Stimulated activated CD4-positive, alpha-beta T cell treated with anti-CD3 and anti-CD28 coated beads, Interleukin-15, amount 100 ng/mL, for 48 hours (primary cell): ENCODE measurements at places on chromosomes 7 and 10.
A peak's percentile ranks its signal among the peaks of the same experiment; 100 is the strongest.

DNA sequence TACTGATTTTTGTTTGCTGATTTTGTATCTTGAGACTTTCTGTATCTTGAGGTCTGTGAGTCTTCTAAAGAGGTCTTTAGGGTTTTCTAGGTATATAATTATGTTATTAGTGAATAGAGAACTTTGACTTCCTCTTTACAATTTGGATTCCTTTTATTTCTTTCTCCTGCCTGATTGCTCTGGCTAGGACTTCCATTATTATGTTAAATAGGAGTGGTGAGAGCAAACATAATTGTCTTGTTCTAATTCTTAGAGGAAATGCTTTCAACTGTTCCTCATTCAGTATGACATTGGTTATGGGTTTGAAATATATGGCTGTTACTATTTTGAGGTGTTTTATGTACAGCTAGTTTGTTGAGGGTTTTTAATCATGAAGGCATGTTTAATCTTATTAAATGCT, 308.0 kb upstream of the TEX47 start:
- no peak for DNase-seq

- peak; percentile 38 for DNase-seq
Observed at GRCh38 chr7:23531050-23531793, 559 bp downstream of the TRA2A start.

DNA sequence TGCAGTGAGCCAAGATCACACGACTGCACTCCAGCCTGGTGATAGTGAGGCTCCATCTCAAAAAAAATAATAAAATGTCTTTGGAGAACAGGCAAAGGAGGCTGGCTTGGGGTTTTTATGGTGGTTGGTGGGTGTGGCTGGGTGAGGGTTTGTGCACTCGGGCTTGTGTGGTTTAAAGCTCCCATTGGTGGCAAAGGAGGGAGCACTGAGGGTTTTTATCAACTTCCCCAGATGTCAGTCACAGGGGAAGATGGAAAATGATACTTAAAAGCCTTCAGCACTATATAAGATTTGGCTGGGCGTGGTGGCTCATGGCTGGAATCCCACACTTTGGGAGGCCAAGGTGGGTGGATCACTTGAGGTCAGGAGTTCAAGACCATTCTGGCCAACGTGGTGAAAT, 16.3 kb upstream of the RNF216 start:
- DNase-seq, result no peak

DNA sequence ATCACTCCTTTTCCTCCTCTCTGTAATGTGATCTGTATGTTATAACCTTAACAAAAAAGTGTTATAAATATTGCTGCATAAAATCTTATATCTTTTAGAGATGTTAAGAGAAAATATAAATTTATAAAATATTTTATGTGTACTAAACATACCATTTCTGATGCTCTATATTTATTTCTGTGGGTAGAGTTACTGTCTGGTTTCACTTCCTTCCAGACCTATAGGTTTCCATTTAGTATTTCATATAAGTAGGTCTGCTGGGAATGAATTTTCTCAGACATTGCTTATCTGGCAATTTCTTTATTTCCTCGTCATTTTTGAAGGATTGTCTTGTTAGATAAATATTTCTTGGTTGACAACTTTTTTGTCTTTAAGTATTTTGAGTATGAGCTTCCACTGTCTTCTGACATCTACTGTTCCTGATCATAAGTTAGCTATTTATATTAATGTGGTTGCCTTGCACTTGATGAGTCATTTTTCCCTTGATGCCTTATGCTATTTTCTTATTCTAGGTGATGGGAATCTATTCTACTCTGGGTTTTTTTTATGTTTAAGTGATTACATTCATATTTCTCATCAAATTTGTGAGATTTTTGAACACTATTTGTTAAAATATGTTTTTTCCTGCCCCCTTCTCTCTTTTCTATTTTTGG, 11.2 kb upstream of the THSD7A start:
- no peak for DNase-seq

- no peak for DNase-seq
Observed at GRCh38 chr10:29249018-29249417, 39.9 kb upstream of the LYZL1 start.

GRCh38 chr7:75039709-75040108, 33.9 kb downstream of the RCC1L start:
- no peak for DNase-seq

DNA sequence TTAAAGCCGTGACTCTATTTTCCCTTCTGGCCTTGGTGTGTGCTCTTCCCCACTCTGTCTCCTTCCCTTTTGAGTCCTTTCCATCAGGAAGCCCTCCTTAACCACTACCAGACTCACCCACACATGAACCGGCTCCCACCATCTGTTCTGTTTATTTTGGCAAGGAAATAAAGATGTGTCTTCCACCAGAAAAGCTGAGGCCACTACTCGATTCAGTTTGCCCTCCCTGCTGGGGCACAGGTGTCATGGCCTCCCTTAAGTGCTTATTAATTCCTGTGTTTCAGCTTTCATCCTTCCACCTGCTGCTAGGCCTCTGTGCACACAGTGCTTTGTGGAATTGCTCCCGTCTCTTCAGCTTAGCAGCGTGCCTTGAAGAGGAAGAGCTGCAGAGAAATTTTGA, 16.7 kb downstream of the POR start:
- DNase-seq, result no peak

DNA sequence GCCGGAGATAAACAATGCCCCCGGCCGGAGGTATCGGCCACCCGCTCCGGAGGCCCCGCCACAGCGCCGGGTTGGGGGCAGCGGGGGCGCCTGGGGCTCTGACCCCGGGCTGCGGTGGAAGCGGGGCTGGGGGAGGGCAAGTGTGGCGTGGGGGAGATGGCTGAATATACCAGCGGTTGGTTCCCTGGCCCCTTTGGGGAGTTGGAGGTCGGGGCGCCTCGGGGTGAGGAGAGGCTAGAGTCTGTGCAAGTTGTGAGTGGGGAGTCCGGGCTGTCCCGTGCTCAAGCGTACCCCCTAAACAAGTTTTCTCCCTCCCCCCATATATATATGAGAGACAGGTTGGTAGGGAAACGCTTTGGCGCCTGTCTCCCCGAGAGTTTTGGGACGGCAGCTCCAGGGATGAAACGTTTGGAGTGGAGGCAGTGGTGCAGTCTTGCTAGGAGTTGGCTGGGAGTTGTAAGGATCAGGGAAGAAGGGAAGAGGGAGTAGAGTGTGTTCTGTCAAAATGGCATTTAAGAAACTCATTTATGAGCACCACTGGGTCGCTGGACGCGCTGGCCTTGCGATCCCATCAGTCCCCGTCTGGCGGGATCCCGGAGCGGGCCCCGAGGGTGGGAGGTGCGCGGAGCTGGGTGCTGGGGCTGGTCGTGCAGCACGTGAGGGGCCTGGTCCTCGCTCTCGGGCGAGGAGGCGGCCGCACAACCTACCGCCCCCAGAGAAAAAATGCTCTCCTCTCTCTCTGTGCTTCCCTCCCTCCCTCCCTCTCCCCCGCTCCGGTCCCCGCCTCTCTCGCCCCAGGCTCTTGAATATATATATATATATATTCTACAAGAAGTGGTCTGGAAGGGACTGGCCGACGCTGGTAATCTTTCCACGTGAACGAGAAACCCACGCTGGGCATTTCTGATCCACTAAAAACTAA, 1.1 kb downstream of the TET1 start:
- DNase-seq, result no peak

- DNase-seq, result no peak
Observed at GRCh38 chr7:150732786-150733481, 4.3 kb upstream of the GIMAP5 start.

GRCh38 chr10:88744002-88744401, 15.8 kb upstream of the LIPN start:
- no peak for DNase-seq

DNA sequence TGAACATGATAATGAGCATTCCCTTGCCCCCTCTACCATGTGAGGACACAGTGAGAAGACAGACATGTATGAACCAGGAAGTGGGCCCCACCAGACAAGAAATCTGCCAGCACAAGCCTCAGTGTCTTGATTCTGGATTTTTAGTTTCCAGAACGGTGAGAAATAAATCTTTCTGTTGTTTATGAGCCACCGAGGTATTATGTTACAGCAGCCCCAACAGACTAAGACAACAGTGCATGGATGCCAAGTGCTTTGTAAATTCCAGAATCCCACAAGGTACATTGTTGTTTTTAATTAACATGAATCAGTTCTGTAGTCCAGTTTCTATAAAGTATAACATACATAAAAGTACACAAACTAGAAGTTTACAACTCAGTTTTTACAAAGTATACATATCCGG, 162.2 kb downstream of the ARHGAP21 start:
- no peak for DNase-seq

- no peak for DNase-seq
Observed at GRCh38 chr10:116593139-116593740, 2.5 kb downstream of the PNLIPRP1 start.

- DNase-seq, result no peak
Observed at GRCh38 chr7:93736668-93737369, 153.7 kb downstream of the TFPI2 start.

- DNase-seq, result no peak
Observed at GRCh38 chr7:135942614-135943013, 34.5 kb downstream of the MTPN start.

GRCh38 chr10:113180401-113181154, 230.5 kb downstream of the TCF7L2 start:
- DNase-seq, result no peak

DNA sequence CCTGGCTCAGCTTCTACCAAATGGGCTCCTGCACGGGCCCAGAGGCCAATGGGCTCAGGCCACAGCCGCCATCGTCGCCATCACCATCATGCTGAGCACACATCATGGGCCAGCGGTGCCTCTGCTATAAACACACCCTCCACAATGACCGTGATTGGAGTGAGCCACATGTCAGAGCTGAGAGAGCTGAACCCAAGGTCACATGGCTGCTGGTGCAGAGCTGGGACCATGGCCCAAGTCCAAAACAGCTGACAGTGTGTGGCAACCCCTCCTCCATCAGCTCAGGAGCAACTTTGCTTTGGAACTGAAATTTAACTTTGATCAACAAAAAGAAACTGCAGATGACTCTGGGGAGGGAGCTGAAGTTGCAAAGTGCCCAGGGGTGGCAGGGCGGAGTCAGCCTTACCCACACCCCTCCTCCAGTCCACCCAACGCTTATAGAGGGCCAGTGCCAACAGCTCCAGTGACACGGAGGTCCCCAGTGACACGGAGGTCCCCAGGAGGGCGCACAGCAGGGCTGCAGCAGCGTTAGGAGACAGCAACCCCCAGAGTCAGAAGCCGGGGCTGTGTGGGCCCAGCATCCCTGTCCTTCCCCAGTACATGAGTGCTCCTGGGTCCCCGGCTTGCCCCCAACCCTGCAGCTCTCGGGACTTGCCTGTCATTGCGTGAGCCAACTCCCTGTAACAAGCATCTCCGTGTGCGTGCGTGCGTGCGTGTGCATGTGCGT, 249.6 kb downstream of the ELFN1 start:
- no peak for DNase-seq
